NCI-H1436 treated with DMSO at 0.1 percent for 48 hours (cell line): ENCODE measurements at places on chromosomes 7 and 10.

DNA sequence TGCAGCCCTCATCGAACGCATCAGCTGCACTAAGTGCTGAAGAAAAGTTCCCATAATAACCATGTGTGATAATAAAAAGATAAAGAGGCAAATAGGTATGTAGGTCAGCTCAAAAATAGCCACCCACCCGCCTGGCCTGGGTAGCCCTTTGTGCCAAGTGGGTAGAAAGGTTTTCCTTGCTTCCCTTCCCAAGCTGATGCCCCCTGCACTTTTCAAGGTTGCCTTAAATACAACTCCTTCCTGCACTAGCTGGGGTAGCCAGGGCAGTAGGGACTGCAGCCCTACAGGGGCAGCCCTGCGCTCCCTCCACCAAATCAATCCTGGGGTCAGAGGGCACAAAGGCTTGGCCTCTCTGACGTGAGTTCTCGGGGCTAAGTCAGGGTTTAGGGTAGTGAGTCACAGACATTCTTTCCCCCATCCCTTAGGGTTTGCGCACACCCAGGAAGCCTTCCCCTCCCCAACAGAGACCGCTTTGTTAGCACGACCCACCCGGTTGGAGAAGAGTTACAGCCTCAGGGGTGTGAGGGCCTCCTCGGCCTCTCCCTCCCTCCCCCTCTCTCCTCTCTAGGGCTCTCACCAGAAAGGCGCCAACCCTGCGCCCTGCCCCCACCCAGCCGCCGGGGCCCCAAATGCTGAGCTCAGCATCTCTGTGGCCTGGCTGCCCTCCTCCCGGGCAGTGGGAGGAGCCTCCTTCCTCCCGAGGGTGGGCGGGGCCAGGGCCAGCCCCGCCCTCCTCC is 13.3 kb upstream of the DDIT4 start:
- peak; percentile 85 for DNase-seq

- no peak for DNase-seq
Observed at GRCh38 chr7:128098629-128099028, 67.4 kb upstream of the LRRC4 start.

- no peak for DNase-seq
Observed at GRCh38 chr10:131075218-131075770, 236.2 kb downstream of the TCERG1L start.

DNA sequence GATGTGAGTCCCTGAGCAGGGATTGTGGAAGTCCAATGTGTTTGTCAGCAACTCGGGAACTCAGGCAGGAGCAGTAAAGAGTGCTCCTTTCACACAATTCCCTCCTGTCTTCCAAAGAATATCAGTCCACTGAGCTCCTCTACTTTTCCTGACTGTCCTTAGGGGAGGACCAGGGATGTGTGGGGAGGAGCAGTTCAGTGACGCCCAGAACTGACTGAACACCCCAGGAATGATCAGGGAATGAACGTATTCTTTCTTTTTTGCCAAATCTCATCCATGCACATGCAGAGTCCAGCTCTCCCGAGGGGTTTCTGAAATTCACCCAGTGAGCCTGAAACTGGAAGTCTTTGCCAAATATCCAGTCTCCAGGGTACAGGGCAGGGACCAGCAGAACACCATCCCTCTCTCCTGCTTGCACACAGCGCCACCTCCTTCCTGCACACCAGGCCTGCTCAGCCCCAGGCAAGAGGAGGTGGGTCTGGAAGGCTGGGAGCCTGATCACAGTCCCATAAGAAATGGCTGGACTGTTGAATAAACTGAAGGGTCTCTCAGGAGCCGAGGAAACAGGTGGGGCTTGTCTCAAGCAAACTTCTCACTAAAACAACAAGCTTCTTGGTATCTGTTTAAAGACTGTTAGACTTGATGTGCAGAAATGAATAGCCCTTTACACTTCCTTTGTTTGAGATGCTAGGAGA is 294.7 kb downstream of the C7orf25 start:
- DNase-seq, result no peak

- no peak for DNase-seq
Observed at GRCh38 chr7:29859524-29860185, 53.3 kb downstream of the WIPF3 start.

- DNase-seq, result no peak
Observed at GRCh38 chr7:98200364-98200763, 10.9 kb upstream of the BHLHA15 start.

GRCh38 chr7:30726296-30727006 is 25.5 kb upstream of the INMT start:
- no peak for DNase-seq

DNA sequence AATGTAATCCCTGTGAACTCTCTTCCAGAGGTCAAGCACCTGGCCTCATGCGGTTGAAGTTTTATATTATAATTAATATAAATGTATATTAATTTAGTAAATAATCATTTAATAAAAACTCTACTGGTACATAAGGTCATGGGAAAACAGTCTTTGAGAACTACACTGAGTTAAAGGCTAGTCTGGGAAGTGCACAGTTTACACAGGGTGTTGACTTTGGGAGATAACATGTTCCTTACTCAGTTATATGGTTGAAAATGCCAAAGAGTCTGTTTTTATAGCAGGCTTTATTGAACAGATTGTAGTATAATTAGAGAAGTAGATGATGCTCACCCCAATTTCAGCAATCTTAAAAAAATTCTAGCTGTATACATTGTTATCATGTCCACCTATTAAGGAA is 735.9 kb downstream of the GATA3 start:
- DNase-seq, result no peak

DNA sequence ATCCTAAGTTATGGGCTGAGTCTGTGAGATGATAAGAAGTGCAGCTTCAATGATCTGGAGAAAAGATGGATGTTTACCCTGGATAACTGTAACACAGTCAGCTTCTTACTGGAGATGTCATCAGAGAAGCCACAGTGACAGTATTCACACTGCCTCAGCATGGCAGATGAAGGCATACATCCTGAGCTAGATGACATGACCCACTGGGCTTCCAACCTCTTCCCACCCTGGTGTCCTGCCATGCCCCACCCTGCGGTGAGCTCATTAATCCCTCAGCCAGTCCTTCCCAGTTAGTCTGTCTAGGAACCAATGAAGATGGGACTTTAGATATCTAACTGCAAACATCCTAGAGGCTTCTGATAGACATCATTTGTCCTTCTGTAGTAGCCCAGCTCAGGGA is 213.8 kb downstream of the TAX1BP1 start:
- no peak for DNase-seq

DNA sequence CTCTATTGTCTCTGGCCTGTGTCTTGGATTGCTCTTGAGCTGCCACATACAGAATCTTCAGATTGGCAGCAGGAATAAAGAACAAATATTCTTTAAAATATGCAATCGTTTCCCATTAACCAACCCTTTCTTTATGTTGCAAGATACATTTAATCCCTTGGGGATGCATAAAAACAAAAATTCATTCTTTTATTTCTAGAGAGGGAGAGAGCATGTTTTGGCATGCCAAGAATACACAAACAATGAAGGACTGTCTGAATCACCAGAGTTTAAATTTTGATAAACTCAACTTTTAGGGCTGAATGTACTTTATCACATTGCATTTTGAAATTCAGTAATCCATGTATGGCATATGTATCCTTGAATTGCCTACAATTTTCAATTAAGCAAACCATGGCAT is 154.3 kb upstream of the SEMA3D start:
- DNase-seq, result no peak

- no peak for DNase-seq
Observed at GRCh38 chr7:39746103-39746819, 122.9 kb downstream of the RALA start.

DNA sequence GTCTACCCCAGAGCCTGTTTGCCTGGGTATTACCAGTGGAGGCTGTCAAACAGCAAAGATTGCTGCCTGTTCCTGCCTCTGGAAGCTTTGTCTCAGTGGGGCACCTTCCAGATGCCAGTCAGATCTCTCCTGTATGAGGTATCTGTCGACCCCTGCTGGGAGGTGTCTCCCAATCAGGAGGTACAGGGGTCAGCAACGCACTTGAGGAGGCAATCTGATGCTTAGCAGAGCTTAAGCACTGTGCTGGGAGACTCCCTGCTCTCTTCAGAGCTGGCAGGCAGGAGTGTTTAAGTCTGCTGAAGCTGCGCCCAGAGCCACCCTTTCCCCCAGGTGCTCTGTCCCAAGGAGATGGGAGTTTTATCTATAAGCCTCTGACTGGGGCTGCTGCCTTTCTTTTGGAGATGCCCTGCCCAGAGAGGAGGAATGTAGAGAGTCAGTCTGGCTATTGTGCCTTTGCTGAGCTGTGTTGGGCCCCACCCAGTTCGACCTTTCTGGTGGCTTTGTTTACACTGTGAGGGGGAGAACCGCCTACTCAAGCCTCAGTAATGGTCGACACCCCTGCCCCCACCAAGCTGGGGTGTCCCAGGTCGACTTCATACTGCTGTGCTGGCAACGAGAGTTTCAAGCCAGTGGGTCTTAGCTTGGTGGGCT is 62.2 kb downstream of the PPP1R9A start:
- no peak for DNase-seq

GRCh38 chr10:63083904-63084689 is 49.0 kb upstream of the NRBF2 start:
- peak; percentile 7 for DNase-seq

DNA sequence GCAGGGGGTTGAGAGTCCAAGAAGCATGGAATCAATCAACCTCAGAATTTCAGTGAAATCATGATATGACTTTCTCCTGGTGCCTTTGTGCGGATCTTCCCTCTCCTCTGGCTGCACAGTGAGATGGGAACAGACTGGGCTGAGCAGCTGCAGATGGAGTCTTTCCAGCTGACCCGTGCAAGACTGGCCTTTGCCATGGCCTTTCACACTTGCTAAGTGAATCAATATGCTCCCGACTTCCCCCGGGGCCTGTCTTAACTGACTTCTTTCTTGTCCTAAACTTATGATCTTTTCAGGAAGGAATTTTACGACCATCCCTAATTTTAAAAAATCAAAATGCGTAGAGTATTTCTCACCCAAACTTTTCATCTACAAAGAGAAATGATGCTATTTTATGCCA is 469.9 kb downstream of the GALNT17 start:
- no peak for DNase-seq

- no peak for DNase-seq
Observed at GRCh38 chr10:99779335-99779734, 3.1 kb upstream of the ABCC2 start.

DNA sequence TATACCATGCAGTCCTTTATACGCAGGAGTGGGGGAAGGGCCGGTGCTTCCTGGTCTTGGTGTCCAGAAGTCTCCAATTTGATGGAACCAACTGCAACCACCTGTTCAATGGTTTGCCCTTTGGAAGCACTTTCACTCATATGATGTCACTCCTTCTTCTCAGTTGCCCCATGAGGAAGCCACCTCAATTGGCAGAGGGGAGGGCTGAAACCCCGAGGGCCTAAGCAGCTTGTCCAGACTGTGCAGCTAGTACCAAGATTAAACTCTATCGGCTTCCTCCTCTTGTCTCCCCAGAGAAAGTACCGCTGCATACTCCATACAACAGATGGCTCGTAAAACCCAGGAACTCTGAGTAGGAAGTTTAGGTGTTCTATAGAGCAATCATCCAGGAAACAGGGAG is 789.4 kb downstream of the TYW1 start:
- no peak for DNase-seq

GRCh38 chr7:122100021-122100420 is 44.0 kb downstream of the AASS start:
- no peak for DNase-seq

GRCh38 chr7:23267357-23267756 is 20.8 kb downstream of the GPNMB start:
- no peak for DNase-seq

GRCh38 chr7:11290863-11291262 is 317.2 kb downstream of the PHF14 start:
- DNase-seq, result no peak

DNA sequence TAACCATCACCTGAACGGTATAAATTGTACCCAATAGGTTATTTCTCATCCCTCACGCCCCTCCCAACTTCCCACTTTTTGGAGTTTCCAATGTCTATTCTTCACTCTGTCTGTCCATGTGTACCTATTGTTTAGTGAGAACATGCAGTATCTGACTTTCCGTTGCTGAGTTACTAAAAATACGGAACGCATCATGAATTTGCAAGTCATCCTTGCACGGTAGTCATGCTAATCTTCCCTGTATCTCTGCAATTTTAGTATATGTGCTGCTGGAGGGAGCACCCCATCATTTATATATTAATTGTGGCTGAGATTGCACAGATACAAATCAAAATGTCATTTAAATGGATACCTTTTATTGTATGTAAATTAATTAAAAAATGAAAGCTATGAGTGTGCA is 75.7 kb upstream of the SFMBT2 start:
- no peak for DNase-seq

GRCh38 chr10:34351161-34351560 is 463.9 kb downstream of the PARD3 start:
- no peak for DNase-seq

DNA sequence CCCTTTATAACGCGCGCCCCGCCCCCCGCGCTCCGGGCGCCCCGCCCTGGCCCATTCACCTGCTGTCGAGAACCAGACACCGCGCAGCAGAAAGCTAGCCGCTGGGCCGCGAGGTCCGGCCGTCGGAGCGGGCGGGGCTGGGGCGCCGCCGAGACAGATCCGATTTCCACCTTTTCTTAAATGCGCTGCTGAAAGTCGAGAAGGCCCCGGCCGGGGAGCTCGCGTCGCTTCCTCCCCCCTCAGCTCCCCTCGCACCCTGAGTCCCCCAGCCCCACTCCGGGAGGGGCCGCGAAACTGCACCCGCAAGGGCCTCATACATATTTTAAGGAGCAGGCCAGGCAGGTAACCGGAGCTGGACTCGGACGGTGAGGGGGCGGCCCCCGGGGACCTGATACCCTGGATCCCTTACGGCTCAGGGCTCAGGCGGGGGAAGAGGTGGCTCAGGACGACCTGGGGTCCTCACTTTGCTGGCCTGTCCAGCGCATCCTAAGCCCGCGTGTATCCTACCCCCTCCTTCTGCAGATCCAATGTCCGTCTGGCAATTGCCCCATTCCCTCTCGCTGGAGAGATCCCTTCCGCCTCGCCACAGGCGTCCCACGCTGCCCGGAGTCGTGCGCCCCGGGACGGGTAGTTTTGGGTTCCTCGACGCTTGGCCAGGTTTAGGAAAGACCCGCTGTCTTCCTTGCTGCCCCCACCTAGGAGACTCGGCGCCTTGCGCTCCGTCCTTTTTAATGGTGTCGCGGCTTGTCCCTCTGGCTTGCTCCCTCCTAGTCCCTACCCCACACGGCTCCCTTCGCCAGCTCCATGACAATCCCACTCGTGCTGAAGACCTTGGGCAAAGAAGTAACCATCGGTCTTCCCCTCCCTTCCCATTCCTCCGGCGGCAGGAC is 170.6 kb downstream of the UBE2H start:
- no peak for DNase-seq

DNA sequence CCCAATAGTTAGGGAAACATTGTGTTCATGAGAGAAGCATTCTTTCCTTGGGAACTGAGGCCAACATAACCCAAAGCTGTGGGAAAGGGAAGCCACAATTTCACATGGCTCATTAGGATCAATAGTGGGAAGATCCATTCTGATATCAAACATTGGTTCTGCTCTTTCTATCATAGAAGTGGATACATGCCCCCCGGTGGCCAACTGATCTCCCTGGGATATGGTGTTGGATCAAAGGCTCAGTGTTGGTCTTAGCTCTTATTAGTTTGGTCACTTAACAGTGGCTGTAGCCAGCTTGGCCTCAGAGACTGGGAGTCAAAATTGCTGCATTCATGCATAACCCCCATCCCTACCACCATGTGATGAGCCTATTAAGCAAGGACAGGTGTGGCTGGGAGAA is 6.7 kb upstream of the GIMAP4 start:
- DNase-seq, result no peak
